ENCODE measurements at places on chromosomes 4 and X.

- no peak for DNase-seq
Measured at GRCh38 chrX:68685685-68686084, 38.2 kb downstream of the STARD8 start.

GRCh38 chr4:162408309-162408708, 244.5 kb upstream of the FSTL5 start:
- no peak for DNase-seq

DNA sequence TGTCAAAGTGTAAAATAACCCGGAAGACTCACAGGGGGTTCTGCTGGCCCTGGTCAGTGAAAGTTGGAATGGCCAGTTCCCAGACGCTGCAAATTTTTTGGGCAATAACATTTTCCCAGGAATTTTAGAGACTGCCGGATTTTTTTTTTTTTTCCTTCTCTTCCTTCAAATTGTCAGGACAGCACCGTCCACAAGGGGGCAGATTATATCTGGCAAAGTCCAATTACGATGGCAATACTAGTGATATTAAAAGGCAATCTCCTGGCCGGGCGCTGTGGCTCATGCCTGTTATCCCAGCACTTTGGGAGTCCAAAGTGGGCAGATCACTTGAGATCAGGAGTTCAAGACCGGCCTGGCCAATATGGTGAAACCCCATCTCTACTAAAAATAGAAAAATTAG, 20.5 kb downstream of the SLC25A5 start:
- DNase-seq, result no peak

DNA sequence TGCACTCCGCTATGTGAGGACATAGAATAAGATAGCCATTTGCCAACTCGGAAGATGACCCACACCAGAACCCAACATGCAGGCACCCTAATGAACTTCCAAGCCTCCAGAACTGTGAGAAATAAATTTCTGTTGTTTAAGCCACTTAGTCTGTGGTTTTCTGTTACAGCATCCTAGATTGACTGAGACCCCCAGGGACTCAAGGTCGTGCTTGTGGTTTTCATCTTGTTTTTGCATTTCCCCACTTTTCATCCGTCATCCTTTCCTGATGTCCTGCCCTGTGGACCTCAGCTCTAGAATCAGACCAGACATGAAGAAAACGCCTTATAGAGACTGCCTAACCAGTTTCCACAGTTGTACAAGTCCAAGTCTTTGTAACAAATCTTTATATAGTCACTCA, 54.4 kb downstream of the MCUB start:
- DNase-seq, result no peak

DNA sequence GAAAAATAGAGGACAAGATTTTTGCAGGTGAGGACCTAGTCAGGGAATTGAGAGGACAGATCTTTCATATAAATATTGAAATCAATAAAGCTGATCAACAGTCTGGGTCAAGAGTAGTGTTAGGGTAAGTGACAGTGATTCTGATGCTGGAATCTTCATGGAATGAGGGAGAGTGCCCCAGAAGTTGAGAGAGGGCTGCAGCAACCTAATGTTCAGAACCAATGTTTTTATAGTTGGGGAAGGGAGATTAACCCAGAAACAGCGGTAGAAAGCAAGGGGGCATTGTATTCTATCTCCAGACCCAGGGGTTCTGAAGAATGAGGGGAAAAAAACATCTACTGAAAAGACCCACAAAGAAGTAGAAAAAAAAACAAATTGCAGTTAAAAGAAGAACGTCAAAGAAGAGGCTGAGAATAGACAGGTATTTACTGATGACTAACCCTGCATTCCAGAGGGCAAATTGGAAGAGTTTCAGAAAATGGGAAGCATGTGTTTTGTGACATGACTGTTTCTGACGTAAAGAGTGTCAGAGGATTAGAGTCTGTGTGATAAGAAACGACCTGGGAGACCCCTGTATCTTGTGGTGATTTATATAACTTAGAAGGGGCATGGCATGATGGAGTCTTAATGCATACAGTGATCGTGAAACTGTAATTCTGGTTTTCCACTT, 819.6 kb upstream of the EPHA5 start:
- no peak for DNase-seq

DNA sequence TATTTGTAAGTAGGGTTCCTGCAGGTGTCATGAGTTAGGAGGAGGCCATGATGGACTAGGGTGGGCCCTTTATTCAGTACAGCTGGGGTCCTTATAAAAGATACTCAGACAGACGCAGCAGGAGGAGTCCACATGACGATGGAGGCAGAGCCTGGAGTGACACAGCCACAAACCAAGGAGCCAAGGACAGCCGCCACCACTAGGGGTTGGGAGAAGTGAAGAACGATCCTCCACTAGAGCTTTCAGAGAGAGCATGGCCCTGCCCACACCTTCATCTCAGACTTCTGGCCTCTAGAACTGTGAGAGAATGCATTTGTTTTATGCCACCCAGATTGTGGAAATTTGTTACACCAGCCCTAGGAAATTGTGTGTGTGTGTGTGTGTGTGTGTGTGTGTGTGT, 31.1 kb downstream of the JAKMIP1 start:
- no peak for DNase-seq

DNA sequence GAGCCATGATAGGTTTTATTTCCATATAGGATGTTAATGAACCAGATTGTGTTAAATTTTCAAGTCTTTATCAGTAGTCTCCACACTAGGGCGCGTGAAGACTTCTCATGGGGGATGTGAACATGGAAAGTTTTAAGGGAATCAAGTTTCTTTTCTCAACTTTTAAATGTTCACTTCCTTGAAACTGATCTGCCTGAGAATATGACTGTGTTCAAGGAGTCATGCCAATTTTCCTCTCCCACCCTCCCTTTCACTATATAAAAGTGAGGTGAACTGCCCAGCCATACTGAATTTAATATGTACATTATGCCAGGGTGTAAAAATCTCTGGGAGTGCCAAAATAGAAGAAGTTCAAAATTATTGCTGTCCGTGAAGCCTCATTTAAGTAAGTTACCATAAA, 30.4 kb upstream of the HPGDS start:
- DNase-seq, result no peak

DNA sequence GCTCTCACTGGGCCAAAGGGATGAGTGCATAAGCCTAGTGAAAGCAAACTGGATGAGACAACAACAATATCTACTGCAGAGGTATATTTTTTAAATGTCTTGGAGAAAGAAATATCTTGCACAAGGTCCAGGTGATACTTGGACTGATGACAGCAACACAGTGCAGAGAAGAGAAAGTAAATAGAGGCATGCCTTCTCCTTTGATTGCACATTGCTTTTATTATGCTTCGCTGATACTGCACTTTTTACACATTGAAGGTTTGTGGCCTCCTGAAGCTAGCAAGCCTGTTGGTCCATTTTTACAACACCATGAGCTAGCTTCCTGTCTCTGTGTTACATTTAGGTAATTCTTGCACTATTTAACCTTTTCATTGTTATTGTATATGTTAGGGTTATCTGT, 189.0 kb upstream of the NDST3 start:
- DNase-seq, result no peak

DNA sequence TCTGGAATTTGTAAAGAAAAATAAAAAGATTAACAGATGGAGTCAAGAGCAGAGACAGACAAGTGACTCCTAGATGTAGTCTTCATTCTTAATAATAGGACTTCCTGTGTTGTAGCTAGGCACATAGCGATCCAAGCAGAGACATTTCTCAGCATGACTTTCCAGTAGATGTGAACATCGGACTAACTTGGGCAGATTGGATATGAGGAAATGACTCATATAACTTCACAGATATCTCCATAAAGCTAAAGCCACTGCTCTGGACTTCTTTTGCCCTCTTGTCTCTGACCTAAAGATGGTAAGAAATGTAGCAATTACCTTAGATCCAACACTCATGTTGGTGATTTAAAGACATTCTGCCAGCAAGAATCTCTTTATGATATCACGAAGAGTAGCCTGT, 131.7 kb downstream of the EPHA5 start:
- DNase-seq, result no peak

DNA sequence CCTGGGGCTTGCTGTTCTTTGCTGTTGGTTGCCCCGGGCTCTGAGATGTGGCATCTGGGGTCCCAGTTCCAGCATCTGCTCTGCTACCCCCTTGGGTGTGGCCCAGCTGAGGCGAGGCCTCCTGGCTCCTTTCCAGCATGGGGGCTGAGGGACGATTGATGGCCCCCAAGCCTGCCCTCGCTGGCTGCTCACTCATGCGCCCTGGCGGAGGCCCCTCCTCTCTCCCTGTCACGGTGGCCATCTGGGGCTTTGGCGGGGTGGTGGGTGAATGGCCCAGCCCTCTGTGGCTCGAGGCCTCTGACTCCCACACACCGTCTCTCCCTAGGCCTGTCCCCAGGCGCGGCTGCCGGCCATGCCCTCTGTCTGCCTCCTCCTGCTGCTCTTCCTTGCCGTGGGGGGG, 1.8 kb downstream of the PLXNA3 start:
- DNase-seq, result no peak

DNA sequence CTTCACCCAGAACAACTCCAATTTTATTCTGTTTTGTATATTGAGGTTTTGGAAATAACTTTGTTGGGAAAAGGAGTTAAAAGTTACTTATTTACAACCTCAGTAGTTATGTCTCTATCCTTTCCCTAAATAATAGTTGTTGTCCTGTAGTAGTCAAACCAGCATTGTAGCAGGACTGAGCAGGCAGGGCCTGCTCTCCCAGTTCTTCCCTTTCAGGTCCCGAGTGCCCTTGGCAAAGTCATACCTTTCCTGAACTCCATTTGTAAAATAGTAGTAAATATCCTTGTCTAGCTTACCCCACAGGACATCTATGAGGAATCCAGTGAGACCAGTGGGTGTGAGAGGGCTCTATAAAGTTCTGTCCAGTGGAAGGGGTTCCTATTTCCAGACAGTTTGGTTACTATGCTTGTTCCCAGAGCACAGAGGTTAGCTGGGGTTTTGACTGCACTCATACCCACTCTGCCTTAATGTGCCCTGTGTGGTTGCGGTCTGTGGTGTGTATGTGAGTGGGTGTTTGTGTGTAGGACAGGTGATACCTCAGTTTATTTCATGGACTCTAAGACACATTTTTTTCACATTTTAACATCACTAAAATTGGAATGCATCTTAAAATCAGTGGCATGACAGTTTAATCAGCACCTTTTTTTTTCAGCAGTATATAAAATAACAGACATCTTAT, 136.3 kb downstream of the AMMECR1 start:
- DNase-seq, result no peak

- DNase-seq, result no peak
Measured at GRCh38 chrX:13026877-13027652, 17.4 kb downstream of the FAM9C start.

DNA sequence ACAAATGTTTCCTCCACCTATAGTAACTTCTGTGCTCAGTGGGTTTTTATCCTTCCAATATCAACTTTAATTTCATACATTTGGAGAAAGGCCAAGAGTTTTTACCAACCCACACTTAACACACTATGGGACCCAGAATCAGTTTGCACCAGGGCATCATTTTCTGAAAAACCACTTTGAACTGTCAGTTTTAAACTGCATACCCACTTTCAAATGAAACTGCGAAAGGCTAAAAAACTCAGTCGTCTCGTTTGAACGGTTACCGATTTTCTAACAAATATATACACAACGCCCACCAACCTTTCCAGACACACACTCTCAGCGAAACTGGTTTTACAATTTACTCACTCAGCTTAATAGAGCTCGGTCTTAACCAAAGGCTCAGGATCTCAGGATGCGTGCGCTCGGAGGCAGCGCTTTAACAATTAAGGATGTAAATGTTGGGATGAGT, 376 bp downstream of the ABCG2 start:
- DNase-seq, result no peak

DNA sequence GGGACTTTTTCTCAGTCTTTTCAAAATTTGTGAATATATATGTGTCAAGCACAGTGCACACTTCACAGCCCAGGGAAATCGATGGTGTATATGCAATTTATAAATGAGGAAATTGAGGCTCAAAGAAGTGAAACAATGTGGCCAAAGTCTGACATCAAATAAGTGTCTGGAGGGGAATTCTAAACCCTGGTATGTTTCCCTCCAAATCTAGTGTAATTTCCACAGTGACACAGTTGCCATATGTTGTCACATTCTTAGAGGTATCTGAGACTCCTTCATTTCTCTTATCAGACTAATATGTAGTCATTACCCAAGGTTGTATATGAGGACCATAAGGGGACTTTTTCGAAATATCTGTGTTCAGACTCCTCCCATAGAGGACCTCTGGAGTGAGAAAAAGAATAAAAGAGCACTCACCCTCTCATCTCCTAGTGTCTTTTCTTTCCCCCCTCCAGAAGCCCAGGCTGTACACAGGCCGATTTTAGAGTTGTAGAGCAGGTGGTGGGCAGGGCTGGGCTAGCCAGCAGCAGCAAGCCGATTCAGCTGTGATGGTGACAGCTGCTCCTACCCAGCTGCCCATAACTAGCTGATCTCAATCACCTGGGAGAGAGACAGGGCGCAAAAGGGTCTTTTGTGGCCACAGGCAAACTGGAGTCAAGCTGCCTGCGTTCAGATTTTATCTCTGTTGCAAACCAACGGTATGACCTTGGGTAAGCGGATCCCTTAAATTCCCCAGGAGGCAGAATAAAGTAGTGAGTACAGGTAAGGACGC, 55.1 kb downstream of the CLCN5 start:
- no peak for DNase-seq

DNA sequence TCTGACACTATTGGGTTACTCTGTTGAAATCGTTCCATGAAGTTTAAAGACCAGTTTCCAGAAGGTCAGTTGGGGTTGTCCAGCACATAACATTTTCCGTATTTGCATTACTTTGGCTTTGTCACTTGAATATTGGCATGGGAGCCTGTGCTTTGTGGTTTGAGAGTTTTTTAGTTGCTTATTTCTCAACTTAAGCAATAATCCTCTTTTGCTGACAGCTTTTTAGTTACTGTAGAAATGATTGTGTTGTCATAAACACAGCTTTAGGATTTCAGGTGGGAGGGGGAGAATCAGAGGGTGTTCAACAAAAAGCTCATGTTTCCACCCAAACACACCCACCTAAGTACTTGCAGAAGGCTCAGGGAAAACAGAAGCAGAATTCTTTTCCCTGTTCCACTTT, 210.7 kb upstream of the TLL1 start:
- no peak for DNase-seq
